ENCODE measurements at places on chromosomes 3 and 15. TPM values are rescaled to one million over a fixed set of nuclear protein-coding genes. Genes with fewer than 3 reads are reported as not detected.

Gene ROBO1
- total RNA-seq: 9.7 TPM

Gene ADGRG7
- not detected for total RNA-seq

Gene NRG4
- 0.13 TPM for total RNA-seq

Gene ZNF620
- total RNA-seq: 3.4 TPM

Gene STRIT1
- not detected for total RNA-seq

Gene TRIM42
- not detected for total RNA-seq

Gene SERINC4
- total RNA-seq: not detected

Gene LIPH
- not detected for total RNA-seq

Gene TMC3
- 0.81 TPM for total RNA-seq

Gene ZNF385D
- total RNA-seq: 12.8 TPM

Gene MANF
- total RNA-seq: 25.1 TPM

Gene GOLGA6A
- 0.15 TPM for total RNA-seq

Gene LRRN1
- total RNA-seq: 1.1 TPM

Gene SH3GL3
- total RNA-seq: 0.94 TPM

Gene PLSCR5
- total RNA-seq: not detected

Gene IMPG2
- 0.81 TPM for total RNA-seq

Gene KBTBD13
- not detected for total RNA-seq

Gene WNT5A
- 5.4 TPM for total RNA-seq

Gene GOLGA8T
- not detected for total RNA-seq

Gene RAB6B
- 11.6 TPM for total RNA-seq

Gene ELP6
- total RNA-seq: 22.4 TPM

All from gastroesophageal sphincter (tissue), 4 donors.